Left renal cortex interstitium (tissue), 4 donors: ENCODE measurements at places on chromosomes 12 and 14. TPM values are rescaled to one million over a fixed set of nuclear protein-coding genes. Genes with fewer than 3 reads are reported as not detected.
A peak's percentile ranks its signal among the peaks of the same experiment; 100 is the strongest.

Gene DTX1
- 13.5 TPM for polyA plus RNA-seq

Gene OR6C2
- not detected for polyA plus RNA-seq

DNA sequence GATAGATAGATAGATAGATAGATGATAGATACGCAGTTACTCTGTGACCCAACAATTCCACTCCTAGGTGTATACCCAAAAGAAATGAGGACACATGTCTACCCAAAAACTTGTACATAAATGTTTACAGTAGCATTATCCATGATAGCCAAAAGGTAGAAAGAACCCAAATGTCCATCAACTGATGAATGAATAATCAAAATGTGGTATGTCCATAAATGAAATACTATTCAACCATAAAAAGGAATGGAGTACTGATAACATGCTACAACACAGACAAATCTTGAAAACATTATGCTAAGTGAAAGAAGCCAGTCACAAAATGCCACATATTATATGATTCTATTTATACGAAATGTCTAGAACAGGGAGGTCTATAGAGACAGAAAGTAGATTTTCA lies 36.1 kb upstream of the LRP6 start:
- DNase-seq: no peak

Gene ERBB3
- polyA plus RNA-seq: 108 TPM

Gene MAPK1IP1L
- 90.1 TPM for polyA plus RNA-seq

DNA sequence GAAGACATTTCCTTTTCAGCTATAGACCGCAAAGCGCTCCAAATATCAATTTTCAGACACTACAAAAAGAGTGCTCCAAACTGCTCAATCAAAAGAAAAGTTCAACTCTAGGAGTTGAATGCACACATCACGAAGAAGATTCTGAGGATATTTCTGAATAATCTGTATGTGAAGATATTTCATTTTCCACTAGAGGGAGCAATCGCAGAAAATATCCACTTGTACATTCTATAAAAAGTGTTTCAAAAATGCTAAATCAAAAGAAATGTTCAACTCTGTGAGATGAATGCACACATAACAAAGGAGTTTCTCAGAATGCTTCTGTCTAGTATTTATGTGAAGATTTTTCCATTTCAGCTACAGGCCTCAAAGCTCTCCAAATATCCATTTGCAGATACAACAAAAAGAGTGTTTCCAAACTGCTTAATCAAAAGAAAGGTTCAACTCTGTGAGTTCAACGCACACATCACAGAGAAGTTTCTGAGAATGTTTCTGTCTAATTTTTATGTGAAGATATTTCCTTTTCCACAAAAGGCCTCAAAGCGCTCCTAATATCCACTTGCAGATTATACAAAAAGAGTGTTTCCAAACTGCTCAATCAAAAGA lies 643.8 kb upstream of the ALG10B start:
- DNase-seq: no peak

Gene CLEC2A
- not detected for polyA plus RNA-seq

DNA sequence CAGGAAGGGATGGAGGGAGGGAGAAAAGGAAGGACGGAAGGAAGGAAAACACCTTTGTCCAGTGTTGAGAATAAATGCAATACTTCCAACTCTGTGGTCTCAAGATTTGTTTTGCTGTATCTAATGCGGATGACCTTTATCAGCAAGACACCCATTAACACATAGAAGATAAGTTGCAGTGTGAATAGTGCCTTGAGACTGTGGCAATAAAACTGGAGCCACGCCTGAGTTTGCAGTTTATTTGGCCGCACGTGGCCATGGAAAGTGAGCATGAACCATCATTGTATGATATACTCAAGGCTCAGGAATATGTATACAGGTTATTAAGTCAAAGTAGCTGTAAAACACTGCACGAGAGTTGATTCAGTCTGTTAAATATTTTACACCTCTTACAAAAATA lies 113.6 kb upstream of the EEA1 start:
- no peak for DNase-seq

Gene KCNC2
- polyA plus RNA-seq: 0.79 TPM

DNA sequence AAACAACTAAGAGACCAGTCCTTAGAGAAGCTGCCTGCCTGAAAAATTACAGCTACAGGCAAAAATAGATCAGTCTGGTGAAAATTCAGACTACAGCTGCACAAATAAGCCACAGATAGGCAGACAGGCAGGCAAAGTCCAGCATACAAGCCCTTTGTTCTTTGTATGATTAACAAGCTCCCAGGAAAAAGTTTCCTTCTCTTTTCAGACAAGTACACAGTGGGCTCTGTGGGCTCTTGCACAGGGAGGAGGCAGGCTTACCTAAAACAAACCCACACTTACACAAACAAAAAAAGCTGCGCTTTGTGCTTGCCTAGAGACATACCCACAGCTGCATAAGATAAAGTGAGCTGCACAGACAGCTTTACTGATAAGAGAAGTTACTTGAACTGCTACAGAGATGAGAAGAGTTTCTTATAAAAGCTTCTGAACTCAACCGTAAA lies 7.7 kb downstream of the OR6C68 start:
- DNase-seq: peak; percentile 3

DNA sequence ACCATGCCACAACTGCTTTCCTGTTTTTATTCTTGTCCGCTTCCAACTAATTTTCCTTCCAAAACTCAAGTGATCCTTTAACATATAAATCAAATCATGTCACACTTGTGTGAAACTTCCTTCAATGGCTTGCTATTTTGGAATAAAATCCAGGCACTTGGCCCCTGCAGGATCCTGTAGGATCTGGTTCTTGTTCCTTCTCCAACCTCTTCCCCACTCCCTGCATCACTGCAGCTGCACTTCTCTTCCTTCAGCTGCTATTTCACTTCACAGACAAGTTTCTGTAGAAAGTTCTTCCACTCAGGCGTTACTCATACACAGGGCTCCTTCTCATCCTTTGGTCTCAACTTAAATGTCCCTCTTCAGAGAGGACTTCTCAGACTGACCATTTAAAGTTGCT lies 239.7 kb upstream of the BTG1 start:
- no peak for DNase-seq

Gene LRFN5
- polyA plus RNA-seq: 10.1 TPM

DNA sequence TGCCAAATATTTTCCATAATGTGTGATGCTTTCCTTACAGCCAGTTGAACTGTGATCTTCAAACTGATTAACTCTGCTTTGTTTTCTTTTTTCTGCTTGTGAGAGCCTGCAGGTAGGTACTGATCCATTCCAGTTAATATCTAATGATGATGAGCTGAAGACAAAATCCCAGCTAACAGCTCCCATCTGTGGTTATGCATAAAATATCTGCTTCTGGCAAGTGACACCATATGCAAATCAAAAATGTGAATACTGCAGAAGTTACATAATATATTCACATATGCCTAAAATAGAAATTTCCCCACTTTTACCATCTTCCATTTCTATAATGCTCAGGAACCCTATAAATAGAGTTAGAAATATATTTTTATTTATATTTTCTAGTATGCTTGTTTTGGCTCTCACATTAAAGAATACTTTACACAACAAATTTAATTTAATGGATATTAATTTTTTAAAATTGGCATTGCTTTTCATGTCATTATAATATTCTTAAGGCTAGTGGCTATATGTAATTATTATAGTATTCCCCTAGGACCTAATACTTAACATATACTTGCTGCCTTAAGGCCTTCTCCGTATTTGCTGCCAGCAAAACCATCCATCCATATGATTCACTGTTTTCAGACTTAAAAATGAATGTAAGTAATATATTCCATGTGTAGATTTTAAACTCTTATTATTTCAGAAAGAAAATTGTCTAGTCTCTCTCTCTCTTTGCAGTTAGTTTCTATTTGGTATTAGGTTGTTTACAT lies 83.8 kb downstream of the CCER1 start:
- DNase-seq: no peak

Gene MGST1
- 42.1 TPM for polyA plus RNA-seq

DNA sequence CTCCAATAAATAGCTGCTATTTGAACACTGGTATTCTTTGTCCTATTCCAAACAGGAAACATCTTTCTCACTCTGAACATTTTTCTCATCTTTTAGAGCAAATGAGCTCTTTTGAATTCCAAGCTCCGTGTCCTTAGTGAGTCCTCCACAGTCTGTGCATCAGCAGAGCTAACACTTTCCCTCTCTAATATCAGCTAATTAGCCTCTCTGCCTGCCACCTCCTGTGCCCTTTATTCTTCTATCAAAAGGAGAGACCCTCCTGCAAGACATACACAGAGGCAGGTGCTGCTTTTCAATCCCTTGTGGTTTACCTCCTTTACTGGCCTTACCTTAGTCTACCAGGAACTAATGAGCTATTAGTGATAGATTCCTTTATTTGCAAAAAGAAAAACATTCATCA lies 178.5 kb downstream of the SLC35F4 start:
- DNase-seq: no peak

DNA sequence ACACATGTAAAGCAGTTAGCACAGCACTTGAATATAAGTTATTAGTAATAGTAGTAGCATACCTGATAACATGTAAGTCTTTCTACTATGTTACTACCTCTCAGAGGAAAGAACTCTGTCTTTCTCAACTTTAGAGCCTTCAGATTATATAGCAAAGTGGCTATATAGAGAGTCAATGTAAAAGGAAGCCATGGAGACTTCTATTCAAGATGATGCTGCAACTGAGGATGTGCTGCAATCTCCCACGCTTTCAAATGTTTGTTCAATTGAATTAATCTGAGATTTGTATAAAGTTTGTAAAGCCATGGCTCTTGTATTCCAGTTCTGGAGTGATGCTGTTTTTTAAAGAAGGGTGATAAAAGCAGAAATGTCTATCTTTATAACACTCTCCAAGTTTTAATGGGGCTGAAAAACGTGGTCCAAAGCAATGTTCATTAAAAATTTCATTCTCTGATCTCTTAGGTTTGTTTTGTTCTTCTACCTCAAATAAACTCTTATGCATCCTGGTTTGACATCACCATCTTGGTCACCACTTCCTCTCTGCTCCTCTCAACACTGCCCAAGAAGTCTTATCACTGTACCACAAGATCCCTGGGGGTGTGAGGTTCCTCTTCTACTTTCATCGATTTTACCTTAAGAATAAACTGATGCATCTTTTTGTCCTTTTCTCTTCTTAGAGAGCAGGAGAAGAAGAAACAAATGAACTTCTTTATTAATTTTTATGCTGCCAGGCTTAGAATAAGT lies 40.6 kb downstream of the C12orf42 start:
- no peak for DNase-seq

Gene NXPH4
- polyA plus RNA-seq: 6.3 TPM

- no peak for DNase-seq
These were observed 53.7 kb downstream of the APAF1 start for GRCh38 chr12:98698603-98699463.

Gene ZFHX2
- 7.1 TPM for polyA plus RNA-seq

GRCh38 chr14:30528119-30528518 lies 30.8 kb upstream of the G2E3 start:
- no peak for DNase-seq

Gene GSC
- polyA plus RNA-seq: not detected

Gene SIVA1
- 92.6 TPM for polyA plus RNA-seq

Gene NEDD8
- polyA plus RNA-seq: 215 TPM

Gene RD3L
- polyA plus RNA-seq: not detected

DNA sequence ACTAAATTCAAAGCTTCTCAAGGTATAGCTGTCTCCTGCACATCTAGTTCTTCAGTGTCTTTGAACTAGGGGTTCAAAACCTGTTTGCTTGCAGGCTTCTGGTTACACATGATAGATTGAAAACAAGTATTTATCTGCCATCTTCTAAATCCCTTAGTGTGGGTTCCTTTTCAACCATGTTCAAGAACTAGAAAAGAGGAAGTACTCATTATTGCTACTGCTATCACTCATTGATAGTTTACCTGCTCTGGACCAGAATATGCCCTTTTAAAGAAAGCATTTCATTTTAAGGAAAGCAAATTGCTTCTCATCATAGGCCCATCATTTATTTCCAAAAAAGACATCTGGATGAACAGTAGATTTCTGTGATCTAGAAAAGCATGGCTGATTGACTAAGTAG lies 37.1 kb upstream of the VSX2 start:
- no peak for DNase-seq

Gene KLRD1
- polyA plus RNA-seq: 0.47 TPM

- DNase-seq: no peak
These were observed 314.9 kb downstream of the NUAK1 start for GRCh38 chr12:105823810-105824209.

- DNase-seq: no peak
These were observed 59.0 kb upstream of the MON2 start for GRCh38 chr12:62407587-62407986.

Gene BATF
- polyA plus RNA-seq: 0.86 TPM

GRCh38 chr12:84036912-84037311 lies 875.7 kb downstream of the SLC6A15 start:
- DNase-seq: no peak

- DNase-seq: no peak
These were observed 1063.8 kb downstream of the BCL11B start for GRCh38 chr14:98208211-98208611.

Gene C3AR1
- 3.2 TPM for polyA plus RNA-seq

DNA sequence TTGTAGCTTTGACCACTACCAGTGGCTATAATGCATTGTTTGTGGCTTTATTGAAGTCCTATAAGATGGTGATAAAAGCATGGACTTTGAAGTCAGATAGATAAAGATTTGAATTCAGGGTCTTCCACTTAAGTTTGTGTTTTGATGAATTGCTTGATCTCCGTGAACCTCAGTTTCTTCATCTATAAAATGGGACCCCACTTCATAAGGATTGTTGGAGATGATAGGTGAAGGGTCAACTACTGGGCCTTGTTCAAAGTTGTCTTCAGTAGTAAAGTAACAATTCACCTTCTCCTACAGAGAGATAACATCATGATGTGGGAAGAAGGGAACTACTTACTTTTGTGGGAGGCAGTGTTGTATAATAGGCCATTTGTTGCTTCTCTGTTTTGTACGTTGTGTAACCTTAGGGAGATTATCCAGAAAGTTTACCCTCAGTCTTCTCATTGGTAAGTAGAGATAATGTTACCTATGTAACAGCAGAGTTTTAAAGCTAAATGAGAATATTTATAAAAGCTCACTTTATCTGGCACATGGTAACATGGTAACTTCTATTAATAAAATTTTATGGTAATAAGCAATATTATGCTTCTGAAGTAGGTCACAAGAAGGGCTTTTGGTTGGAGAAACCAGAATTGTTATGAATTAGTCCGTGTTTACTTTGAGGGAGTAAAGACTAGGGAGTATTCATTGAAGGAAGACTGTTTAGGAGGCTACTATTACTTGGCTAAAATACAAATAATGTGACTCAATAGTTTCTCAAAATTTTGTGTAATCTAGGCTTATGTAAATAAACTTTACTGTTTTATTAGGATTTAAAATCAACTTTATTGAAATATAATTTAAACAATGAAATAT lies 15.1 kb downstream of the ADIPOR2 start:
- no peak for DNase-seq

GRCh38 chr12:29430716-29431044 lies 49.7 kb upstream of the ERGIC2 start:
- no peak for DNase-seq

DNA sequence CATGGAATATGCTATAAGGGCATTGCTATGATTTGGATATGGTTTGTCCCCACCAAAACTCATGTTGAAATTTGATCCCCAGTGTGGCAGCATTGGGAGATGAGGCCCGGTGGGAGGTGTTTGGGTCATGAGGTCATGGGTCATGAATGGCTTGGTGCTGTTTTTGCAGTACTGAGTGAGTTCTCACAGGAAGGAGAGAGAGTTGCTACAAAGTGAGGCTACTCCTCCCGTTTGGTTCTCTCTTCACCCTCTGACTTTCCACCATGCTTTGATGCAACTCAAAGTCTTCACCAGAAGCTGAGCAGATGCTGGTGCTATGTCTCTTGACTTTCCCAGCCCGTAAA lies 388.1 kb upstream of the TMPO start:
- no peak for DNase-seq

- DNase-seq: no peak
These were observed 71.2 kb downstream of the KCNK13 start for GRCh38 chr14:90132821-90133570.
